ENCODE measurements at places on chromosomes 3 and 15. TPM values are rescaled to one million over a fixed set of nuclear protein-coding genes. Genes with fewer than 3 reads are reported as not detected.

Gene CEP97
- 14.9 TPM for total RNA-seq

Gene GABRA5
- total RNA-seq = not detected

Gene C3orf18
- 20.0 TPM for total RNA-seq

Gene CDHR4
- 0.06 TPM for total RNA-seq

Gene MTMR10
- 18.6 TPM for total RNA-seq

Gene NMNAT3
- 2.1 TPM for total RNA-seq

Gene IL17RE
- total RNA-seq = 3.5 TPM

Gene ECE2
- not detected for total RNA-seq

Gene ITPR1
- total RNA-seq = 81.1 TPM

All from aortic smooth muscle cell (primary cell).